ENCODE measurements at places on chromosomes 5 and 9.

GRCh38 chr5:142065273-142065672, 43.3 kb upstream of the NDFIP1 start:
- DNase-seq: no peak

GRCh38 chr5:132388244-132389050, 18.9 kb downstream of the SLC22A5 start:
- DNase-seq: no peak

DNA sequence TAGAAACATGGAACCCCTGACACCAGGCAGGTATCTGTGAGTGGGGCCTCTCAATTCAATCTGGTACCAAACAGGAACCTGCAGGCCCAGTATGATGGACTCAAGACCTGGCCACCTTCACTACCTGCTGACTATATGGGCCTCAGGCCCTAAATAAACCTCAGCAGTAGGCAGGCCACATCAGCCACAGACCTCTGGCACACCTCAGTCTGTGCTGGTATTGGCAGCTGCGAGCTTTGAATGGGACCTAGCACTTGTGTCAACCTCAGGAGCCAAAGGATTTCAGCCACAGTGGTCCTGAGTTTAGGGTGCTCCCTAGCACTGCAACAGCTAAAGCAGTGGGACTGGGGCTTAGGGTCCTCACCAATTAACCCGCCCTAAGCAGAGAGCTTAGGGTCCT, 325.5 kb downstream of the ZNF608 start:
- no peak for DNase-seq

DNA sequence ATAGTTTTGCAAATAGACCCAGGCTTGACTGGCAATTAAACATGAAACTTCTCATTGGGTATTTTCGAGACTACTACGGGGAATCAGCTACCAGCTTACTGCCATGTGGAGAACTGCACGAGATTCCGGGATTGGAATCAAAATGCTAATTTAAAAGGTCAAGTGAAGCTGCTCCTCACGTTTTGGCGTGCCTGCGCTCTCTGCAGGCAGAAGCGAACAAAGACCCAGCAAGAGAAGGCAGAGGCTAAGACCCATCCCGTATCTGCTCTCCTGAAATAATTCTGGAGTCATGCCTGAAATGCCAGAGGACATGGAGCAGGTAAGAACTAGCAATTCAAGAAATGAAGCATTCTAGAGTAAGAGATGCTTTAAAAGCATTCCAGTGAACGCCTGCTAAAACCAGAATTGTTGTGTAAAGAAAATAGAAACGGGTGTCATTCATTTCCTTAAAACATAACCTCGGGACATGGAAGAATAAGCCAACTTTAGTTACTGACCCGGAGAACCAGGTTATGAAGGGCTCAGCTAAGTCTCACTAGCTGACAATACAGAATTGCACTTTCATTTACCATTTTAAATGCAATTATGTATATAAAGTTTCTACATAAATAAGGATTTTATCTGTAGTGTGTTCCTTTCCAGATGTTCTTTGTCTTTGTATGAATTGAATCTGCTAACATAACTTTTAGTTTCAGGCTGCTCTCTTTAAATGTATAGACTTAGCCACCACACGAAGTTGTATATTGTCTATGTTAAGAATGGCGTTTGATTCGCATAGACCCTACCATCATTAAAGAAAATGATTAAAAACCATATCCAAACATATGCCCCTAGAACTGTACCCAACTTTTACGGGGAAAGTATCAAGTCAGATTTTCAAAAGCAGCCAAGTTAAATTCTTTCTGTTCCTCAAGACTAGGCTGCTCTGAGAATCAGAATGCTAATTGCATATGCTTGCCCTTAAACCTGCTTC, 2.0 kb upstream of the MAT2B start:
- DNase-seq: no peak

GRCh38 chr5:126816649-126817048, 39.7 kb downstream of the LMNB1 start:
- no peak for DNase-seq

DNA sequence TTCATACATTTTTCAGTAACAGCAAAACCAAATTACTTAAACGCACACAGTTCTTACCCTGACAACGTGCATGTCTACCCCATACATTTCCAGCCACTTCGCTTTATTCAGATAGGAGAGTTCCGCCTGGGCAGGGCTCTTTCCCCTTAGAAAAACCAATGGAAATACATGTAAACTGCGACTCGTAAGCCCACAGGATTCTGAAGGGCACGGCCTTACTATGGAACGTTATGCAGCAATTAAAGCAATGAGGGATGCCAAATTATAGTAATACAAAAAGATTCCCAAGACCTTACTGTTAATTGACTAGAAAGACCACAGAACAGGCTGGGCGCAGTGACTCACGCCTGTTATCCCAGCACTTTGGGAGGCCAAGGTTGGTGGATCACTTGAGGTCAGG, 64.5 kb downstream of the EPB41L4B start:
- no peak for DNase-seq

DNA sequence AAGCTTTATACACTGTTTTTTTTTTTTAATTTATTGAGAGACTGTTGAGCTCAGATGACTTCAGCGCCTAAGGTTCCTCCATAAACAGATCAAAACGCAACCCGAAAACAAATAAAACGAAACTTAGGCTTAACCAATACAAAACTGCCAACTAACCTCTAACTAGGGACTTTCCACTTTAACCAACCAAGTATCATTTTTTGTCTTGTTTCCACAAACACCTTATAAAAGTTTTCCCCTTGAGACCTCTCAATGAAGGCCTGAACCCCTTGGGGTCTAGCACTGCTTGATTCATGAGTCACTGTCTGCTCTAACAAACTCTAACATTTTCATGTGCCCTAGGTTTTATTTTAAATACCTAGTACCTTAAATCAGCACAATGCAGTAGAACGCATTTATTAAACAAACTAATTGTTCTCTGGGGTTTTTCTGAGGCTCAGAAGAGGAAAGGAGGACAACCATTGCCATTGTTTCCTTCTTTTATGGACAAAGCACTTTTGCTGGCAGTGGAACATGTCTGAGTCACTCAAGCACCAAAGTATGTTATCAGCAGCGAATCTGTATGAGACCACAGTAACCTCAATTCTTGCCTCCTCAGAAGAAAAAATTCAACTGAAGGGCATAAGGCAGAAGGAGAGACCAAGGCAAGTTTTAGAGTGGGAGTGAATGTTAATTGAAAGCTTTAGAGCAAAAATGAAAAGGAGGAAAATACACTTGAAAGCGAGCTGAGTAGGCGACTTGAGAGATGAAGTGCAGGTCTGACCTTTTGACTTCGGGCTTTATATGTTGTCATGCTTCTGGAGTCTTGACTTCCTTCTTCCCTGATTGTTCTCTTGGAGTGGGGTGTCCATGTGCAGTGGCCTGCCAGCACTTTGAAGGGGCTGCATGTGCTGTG, 97.7 kb upstream of the HCN1 start:
- no peak for DNase-seq

GRCh38 chr9:30507166-30507565, 1877.3 kb upstream of the ACO1 start:
- no peak for DNase-seq

DNA sequence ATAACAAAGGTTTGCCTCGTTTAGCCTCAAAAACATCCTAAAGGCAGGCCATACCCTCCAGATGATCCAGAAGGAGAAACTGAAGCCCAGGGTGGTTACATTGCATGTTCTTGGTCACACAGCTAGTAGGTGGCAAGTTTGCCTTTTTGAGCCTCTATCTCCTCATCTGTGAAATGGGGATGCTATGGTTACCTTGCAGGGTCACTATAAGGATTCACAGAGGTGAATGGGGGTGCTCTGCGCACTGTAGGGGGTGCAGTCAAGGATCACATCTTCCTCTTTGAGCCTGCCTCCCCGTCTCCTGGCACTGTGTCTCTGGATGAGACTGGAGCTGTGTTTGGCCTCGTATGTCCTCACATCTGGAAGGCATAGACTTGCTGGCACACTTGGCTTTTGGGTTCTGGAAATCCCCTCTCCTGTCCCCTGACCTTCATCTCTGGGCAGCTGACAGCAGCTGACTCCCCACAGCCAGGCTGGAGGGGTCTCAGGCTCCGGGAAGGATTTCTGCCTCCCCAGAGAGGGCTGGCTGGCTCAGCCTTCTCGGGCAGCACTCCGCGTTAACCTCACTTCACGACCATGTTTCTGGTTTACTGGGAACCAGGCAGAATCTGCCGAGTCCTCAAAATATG, 167.7 kb downstream of the RGS3 start:
- no peak for DNase-seq

DNA sequence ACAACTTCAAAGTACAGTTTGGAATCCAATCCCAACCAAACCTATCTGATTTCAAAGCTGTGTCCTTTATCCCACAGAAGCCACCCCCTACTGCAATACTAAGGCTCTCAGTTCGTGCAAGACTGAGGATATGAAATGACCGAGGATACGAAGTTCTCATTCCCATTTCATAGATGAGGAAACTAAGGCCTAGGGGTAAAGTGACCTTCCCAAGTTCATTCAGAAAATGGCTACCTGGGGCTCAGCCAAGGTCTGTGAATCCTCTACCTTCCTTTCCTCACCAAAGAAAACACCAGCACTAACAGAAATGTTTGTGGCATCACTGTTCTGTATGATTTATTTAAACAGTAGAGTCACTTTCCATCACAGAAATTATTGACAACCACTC, 5.4 kb downstream of the KIAA1191 start:
- no peak for DNase-seq

- no peak for DNase-seq
These were observed 8.6 kb downstream of the MORN5 start for GRCh38 chr9:122168356-122168755.

DNA sequence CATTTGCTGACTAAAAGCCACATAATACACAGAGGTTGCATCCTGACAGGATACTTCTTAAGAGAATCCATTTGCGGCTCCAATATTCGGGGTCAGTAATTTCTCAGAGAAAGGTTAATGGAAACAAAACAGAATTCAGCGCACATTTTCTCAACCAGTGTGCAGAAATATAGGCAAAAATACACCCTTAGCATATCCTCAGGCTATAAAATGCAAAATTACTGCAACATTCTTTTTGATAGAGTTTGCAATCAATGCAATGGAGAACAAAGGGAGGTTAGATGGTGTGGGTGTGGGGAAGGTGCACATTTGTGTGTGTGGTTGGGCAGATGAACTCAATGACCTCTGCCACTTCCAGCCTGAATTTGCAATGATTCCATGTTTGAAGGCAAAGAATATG, 35.4 kb upstream of the ACO1 start:
- DNase-seq: no peak

DNA sequence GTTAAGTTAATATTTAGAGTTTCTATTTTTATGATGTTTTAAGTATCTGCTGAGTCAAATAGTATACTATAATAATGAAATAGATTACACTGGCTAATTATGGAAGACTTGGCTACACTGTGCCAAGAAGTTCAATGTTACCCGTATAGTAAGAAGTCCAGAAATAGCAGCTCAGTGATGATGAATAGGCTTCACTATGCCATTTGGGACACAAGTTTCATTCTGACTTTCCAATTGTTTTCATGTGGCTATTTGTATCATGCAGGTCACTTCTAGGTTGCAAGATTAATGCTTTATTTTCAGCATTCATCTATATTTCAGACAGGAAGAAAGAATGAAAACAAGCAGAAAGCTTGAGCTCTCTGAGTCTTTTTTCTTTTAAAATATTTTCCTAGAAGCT, 194.5 kb upstream of the RIOK2 start:
- DNase-seq: no peak

DNA sequence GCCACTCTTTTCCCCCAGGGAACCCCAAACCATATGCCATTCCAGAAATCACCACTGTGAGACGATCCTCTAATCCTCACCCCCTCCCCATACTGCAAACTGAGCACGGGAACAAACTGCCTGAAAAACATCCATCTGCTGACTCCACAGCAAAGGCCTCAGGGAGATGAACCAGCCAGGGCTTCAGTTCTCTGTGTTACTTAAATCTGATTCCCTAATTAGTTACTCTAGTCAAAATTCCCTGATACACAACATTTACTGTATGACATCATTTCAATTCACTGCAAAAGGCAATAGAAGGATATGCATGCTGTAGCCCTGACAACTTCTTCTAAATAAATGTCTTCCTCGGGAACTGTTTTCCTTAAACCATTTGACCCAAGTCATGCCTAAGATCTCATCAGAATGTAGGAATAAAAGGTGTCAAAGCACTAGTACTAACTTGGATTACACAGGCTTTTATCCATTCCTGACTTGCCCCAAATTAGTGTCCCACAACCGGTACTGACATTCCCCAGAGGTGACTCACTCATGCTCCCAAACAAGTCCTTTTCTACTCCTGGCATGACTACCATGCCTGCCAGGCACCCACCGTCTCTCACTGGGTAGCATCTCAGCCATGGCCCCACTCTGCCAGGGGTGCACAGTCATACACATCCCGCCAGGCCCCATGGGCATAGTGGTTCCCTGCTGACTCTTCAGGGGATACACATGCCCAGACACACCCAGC, 35.0 kb downstream of the MTX3 start:
- no peak for DNase-seq

DNA sequence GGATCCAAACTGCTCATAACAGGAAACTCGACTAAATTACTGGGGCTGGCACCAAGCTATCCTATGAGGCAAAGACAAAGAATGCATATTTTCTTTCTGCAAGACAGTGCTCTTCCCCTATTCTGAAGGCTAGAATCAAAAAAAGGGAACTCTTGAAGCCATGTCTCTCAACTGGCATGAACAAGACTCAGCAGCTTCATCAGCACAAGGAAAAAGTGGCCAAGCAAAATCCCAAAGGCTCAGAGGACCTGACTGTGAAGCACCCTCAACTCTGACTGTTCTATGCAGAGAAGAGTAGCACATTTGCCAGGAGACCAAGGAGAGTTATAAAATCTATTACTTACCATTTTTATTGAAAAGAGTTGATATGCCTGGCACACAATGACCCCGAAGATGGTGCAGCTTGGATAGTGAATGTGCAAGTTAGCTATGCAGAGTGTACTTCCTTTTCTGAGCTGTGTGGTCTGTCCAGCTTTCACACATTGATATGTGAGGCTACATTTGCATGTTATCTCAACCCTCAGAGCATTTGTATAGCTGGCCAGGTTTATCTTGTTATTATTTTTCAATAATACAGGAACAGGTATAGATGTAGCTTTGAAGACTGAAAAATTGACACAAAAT, 51.0 kb upstream of the FYB1 start:
- DNase-seq: no peak

GRCh38 chr5:56819060-56819881, 3.9 kb downstream of the MAP3K1 start:
- DNase-seq: no peak

DNA sequence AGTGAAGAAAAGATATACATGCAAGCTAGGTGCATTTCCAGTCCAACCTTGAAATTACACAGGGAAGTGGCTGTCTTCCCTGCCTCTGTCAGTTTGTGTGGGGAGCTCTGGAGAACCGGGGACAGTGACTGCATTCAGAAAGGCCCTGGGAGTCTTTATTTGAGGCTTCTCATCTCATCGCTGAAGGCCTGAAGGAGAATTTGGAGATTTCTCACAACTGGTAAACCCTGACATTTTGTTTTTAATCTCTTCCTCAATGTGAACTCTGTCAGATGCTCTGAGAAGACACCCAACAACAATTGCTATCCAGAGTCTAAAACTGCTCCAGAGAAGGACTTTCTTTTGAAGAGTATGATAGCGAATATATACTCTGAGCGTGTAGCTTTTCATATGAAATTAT, 33.0 kb downstream of the MACIR start:
- DNase-seq: no peak

- DNase-seq: no peak
These were observed 121.7 kb downstream of the GLIS3 start for GRCh38 chr9:4177970-4178758.

All from activated T-cell treated with anti-CD3 and anti-CD28 coated beads for 4 hours (primary cell).